Suppressor macrophage (primary cell): ENCODE measurements at places on chromosomes 1 and 21.

- DNase-seq = peak; percentile 89
These were observed 67.4 kb downstream of the ARHGEF10L start for GRCh38 chr1:17606826-17607440.

- DNase-seq = no peak
These were observed 36.5 kb upstream of the RIPK4 start for GRCh38 chr21:41803316-41803715.

- DNase-seq = no peak
These were observed 131.2 kb downstream of the URB2 start for GRCh38 chr1:229757226-229757625.

- DNase-seq = no peak
These were observed 55.9 kb upstream of the PROX1 start for GRCh38 chr1:213931836-213932235.

- no peak for DNase-seq
These were observed 42.1 kb downstream of the DMRTB1 start for GRCh38 chr1:53501065-53502005.

- peak; percentile 48 for DNase-seq
These were observed 3.7 kb upstream of the FNDC7 start for GRCh38 chr1:108708691-108709660.

DNA sequence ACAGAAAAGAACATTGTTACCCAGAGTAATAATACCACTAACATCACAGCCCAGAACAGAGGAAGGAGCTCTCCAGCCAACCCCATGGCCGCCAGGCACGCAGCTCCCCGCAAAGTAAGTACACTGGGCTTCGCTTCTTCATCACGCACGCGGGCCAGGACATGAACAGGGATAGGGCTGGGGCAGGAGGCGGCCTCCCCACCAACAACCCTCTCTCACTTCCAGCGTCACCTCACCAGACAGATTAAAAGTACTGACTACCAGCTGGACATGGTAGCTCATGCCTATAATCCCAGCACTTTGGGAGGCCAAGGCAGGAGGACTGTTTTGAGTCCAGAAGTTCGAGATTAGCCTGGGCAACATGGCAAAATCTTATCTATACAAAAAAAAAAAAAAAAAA, 78.3 kb downstream of the NPHP4 start:
- no peak for DNase-seq

GRCh38 chr1:51341876-51342496, 11.6 kb upstream of the TTC39A start:
- no peak for DNase-seq

DNA sequence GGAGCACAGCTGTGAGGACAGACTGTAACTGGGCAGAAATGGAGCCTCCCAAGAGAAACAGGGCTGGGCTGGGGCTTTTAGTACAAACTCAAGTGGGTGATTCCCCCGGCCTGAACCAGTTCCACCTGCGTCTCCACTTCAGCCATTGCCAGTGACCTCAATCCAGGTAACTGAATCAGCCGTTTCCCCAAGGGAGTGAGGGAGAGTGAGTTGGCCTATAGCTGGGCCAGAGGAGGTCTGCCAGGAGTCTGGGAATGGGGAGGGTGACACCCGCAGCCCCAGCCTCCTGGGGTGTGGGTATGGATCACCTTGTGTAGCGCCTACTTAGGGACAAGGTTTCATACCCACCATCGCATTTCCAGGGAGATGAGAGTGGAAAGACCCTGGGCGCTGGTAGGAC, 8.5 kb downstream of the SLC26A9 start:
- DNase-seq = no peak

GRCh38 chr1:53346814-53347176, 18.9 kb upstream of the LRP8 start:
- DNase-seq = no peak

GRCh38 chr1:50615036-50615750, 191.9 kb upstream of the DMRTA2 start:
- DNase-seq = no peak

- DNase-seq = peak; percentile 21
These were observed 16.8 kb downstream of the LAMC1 start for GRCh38 chr1:183039985-183040447.

DNA sequence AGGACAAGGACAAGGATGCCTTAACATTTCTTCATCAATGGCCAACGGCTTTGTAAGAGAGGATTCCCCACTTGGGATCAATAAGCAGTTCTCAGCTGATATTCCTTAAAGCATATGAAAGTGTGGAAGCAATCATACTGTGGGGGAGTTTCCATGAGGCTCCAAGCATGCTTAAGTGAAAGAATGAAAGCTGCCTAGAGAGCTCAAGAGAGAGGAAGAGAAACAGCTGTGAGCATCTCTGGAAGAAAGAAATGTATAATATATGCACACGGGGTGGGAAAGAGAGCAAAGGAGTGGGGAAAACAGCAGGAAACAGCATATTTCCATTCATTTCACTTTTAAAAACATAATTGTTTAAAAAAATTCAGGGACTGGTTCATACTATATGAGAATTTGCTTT, 94.7 kb upstream of the WARS2 start:
- DNase-seq = no peak

DNA sequence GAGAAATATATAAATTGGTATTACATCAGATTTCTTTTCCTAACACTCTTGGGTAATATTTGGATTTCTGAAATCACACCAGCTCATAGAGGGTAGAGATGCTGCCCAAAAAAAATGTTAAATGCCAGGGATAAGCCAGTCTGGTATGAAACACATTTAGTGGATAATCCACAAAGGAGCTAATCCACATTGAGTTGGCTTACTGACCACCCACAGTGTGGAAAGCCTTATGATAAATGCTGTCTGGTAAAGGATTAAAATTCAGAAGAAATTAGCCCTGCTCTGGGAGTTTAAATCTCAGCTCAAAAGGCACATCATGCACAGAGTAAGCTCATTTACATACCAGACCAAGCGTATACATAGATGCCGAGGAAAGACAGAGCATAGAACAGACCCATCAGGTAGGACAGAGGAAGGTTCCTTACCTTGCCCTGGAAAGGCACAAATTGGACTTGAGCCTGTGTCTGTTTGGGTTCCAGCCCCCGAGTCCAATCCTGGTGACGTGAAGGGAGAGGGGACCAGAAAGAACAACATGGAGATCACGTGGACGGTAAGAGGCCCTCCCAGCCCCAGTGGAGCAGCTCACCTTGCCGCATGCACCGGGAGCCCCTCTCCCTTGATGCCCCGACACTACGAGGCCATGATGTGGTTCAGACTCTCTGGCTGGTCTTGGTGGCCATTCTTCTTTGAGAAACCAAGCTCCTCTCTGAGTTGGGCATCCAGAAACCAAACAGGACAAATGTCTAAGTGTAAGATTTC, 62.9 kb upstream of the CNTN2 start:
- DNase-seq = no peak

DNA sequence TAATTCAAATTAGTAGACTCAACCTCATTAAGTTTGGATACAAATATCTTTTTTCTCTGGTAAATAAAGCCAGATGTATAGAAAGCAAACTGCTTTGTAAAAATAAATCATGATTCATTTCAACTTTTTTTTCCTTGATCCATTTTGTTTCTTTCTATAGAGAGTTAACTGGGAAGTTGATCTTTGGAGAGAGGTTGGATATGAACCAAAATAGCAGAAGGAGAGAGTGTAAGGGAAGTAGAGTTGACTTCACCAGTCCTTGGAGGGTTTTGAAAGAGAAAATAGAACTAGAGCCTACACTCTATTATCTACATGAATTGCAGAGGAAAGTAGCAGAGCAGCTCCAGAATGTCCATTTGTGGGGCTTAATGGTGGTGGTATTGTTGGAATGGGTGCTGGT, 243.8 kb downstream of the ADGRL2 start:
- no peak for DNase-seq

- DNase-seq = no peak
These were observed 9.4 kb downstream of the LAMB3 start for GRCh38 chr1:209642816-209643215.

DNA sequence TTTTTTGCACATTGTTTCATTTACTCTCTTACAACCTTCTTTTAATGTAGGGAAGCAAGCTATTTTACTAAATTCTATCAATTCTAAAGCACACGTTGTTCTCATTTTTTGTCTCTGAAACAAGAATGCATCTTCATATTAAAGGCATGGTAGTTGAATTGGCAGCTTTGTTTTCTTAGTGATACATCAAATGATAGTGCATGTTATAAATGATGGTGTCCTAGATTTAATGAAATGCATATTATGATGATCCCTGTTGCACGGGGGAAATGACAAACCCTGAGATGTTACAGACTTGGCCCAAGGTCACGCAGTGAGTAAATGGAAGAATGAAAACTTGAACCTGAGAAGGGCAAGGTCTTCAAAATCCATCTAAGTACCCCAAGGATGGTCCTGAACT, 213.1 kb downstream of the KAZN start:
- no peak for DNase-seq

DNA sequence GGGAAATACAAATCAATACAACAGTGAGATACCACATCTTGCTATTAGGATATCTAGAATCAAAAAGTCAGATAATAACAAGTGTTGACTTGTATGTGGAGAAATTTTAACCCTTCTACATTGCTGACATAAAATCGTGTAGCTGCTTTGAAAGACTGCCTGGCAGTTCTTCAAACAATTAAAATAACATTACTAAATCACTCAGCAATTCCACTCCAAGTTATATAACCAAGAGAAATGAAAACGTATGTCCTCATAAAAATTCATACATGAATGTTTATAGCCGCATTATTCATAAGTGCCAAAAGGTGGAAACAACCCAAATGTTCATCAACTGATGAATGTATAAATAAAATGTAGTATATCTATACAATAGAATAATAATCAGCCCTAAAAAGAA, 164.6 kb downstream of the RASAL2 start:
- DNase-seq = no peak

- DNase-seq = no peak
These were observed 54.6 kb upstream of the SIPA1L2 start for GRCh38 chr1:232684371-232685105.

GRCh38 chr21:41425588-41425953, 468 bp upstream of the MX1 start:
- no peak for DNase-seq
